ENCODE measurements at places on chromosomes 11 and 22.

- DNase-seq = no peak
Observed at GRCh38 chr22:41845380-41846267, 12.7 kb downstream of the SREBF2 start.

DNA sequence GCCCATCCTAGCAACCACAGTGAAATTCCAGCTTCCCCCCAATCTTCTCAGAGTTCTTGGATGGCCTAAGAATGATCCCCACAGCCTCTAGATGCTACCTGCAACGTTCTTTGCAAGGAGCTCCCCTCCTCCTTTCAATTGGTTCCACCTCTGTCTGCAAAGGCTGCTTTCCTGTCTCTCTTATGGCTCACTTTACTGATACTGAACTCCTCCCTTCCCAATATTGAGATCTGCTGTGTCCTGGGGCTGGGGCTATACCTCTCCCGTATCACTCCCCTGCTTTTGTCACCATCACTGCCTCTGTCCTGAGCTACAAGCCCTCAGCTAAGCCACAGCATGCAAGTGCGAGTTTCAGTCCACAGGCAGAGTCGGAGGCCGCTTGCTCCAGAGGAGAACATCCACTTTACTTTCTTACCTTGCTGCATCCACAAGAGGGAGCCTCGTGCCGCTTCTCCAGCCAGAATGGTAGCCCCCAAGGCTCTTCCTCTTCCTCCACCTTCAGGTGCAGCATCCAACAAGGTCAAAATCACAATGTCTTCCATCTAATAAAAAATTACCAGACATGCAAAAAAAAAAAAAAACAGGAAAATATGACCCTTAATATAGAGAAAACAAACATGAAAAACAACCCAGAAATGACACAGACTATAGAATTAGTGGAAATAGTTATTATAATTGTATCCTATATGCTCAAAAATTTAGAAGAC, 48.6 kb upstream of the TMEM45B start:
- no peak for DNase-seq

DNA sequence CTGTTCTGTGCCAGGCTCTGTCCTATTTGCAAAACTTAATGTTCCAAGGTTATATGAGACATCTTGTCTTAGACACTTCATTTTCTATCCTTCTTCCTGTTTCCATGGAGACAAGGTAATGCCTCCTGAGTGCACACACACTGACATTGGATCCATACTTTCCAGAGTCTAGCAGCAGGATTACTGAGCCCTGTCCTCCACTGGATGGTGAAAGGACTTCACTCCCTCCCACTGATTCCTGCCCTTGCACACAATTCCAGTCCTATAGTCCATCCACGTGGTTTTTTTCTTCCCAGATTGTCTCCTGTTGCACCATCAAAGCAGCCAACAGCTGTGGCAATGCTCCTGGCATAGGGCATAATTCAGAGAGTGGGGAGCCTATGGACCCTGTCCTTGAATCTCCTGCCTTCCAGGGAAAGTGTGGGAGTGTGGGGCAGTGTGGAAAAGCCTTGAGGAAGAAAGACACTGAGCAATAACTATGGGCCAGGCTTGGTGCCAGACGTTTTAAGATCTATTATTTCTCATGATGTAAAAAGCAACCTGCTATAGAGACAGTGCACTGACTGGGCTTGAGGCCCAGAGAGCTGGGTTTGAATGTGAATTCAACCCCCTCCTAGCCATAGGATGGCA, 31.3 kb downstream of the SERPINH1 start:
- DNase-seq = no peak

DNA sequence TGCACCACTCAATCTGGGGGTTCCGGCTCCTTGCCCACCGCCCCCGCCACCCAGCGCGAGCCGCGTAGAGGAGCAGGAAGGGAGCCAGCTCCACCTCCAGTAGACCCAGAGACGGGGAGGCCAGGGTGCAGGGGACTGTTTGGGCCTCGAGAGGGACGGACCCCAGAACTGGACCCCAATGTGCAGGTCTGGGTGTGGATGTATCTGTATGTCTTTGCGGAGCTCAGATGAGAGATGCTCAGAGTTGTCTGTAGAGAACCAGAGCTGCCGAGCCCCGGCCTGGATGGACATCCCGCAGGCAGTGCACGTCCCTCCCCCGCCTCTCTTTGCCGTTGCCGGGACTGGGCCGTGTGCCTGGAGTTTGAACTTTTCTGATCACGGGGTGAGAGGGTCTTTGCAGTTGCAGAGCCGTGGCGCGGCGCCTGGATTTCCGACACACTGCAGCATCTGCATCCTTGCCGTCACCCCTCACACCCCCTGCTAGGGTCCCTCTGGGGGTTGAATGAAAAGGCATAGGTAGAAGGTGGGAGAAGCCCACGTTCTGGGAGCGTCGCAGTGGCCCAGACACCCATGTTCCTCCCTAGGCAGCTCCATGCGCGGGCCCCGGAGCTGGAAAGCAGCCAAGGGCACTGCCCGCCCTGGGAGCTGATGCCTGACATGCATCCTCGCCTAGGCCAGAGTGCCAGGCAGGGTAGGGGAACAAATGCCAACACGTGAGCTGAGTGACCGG, 105.2 kb downstream of the KCNQ1 start:
- no peak for DNase-seq

DNA sequence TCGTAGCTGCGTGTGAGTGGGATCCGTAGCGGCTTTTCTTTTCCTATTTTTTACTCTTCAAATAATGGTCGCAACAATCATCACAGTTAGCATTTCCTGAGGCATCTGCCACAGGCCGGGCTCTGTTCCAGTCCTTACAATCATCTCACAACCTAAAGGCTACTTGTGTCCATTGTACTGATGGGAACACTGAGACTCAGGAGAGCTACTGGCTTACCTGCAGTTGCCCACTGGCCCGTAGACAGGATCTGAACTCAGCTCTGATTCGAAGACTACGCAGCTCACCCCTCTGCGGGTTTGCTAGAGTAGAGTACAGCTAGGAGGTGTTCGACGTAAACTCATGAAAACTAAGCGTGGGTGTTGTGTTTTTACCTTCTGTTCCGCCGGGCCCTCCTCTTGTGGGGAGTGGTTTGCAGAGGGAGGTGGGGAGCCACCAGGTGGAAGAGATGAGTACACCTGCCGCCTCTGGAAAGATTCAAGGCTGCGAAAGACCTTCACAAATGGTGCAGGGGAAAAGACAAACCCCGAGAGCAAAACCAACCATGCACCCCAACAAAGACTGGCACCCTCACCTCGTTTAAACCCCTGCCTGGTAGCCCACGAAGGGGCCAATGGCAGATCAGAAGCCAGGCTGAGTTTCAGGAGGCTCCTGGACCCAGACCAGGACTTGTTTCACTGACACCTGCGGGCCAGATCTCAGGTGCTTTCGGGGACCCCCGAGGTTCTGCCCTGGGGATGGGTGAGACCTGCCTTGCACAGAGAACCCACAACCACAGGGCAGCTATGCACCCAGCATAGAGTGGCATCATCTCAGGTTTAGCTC, 18.3 kb upstream of the RFPL3 start:
- no peak for DNase-seq

DNA sequence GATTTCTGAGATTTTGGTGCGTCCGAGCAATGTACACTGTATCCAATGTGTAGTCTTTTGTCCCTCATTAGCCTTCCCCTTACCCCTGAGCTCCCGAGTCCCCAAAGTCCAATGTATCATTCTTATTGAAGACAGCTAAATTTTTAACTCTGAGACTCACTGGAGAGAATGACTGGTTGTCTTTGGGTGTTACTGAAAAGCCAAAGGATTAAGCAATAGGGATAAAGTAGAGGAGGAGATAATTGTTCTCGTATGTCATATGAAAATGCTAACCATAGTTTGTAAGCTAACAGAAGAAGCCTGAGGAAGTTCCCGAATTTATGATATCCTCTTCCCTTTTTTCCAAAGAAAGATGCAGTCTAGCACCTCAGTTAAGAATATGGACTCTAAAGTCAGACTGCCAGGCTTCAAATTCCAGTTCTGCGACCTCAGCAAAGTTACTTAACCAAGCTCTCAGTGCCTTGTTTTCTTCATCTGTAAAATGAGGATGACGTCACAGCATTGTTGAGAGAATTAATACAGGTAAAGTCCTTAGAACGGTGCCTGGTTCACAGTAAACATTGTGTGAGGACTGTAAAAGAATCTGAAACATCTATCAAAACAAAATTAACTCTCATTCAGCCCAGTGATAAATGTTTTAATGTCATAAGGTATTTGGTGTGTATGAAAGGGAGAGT, 1.6 kb upstream of the MSANTD2 start:
- DNase-seq = no peak

DNA sequence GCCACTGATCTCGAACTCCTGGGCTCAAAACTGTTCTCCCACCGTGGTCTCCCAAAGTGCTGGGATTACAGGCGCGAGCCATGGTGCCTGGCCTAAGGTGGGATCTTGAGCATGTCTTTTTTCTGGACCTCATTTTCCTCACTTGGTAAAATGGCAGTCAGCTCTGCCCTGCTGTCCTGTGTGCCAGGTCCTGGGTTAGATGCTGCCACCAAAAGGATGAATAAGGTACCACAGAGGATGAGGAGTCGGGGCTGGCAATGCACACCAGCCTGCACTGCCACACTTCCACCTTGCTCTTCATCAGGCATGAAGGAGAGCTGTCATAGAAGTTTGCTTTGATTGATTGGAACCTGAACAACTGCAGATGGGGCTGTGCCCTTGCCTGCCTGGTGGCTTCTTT, 32.3 kb downstream of the ACO2 start:
- DNase-seq = no peak

DNA sequence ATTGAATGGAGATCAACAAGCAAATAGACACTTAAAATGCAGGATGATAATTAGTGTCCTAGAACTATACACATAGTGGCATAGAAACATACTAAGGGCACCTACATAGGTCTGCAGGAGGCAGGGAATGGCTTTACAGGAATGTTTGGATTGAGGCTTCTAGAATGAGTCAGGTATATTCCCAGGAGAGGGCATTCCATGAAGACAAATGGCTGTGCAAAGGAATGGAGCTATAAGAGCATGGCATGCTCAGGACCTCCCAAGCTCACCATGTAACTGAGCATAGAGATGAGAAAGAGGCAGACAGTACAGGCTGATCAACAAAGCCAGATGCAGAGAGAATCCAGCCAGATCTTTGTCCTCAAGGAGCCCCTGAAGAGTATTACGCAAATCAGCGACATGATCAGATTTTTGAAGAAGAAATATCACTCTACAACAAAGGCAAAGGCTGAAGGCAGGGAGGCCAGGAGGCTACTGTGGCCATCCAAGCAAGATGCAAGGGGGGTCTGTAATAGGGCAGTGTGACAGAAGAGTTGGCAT, 211.1 kb upstream of the MTNR1B start:
- DNase-seq = no peak

- DNase-seq = no peak
Observed at GRCh38 chr22:46763051-46763705, 728 bp downstream of the TBC1D22A start.

GRCh38 chr11:105923252-105923651, 98.8 kb downstream of the MSANTD4 start:
- DNase-seq = no peak

DNA sequence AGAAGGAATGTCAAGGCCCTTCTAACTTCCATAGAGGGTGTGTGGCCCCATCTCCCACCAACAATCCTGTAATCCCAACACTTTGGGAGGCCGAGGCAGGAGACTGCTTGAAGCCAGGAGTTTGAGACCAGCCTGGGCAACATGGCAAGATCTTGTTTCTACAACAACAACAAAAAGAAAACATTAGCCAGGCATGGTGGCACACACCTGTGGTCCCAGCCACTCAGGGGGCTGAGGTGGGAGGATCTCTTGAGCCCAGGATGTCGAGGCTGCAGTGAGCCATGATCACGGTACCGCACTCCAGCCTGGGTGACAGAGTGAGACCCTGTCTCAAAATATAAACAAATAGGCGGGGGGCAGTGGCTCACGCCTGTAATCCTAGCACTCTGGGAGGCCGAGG, 16.9 kb downstream of the TSPAN32 start:
- no peak for DNase-seq

DNA sequence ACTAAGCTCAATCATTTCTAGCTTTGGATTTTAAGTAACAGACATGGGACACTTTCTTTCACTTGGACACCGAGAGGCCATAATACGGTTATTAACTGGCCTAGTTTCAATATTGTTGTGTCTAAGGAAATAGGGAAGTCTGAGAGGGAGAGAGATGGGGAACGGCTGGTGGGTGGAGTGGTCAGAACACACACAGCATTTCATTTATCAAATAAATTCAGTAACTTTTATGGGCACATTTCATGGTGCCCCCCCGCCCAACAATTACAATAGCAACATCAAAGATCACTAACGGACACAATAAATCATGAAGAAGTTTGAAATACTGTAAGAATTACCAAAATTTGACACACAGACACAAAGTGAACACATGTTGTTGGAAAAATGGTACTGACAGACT, 10.7 kb downstream of the PRPF19 start:
- no peak for DNase-seq

DNA sequence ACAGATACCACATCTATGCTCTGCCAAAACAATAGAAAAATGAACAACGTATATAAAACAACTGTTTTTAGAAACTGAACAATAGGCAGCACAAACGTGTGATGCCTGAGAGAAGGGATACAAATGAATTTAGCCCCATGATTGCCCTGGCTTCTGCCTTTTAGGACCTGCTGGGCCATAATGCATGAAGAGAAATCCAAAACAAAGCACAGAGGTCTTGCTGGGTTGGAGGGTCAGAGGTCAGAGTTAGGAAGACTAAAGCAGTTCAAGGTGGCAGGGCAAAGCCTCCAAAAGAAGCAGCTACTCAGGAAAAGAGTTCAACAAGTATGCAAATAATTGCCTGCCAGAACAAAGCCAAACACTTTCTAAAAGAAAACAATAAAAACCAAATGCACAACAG, 138.5 kb downstream of the TTC28 start:
- DNase-seq = no peak

GRCh38 chr11:30045144-30045543, 28.3 kb upstream of the KCNA4 start:
- DNase-seq = no peak

DNA sequence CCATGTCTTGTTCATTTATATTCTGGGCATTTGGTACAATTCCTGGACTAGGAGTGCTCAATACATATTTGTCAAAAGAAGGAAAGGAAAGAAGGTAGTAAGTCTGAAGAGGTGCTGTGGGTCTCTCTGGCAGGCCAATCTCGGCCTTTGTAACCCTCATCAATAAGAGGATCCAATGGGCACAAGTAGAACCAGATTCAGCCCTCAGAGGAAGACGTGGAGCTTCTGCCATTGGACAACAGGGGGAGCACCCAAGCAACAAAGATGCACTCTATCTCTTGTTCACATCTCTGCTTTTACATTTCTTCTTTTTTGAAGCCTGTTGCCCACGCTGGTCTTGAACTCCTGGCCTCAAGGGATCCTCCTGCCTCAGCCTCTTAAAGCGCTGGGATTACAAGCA, 2.2 kb upstream of the VPS11 start:
- no peak for DNase-seq
